ENCODE measurements at places on chromosomes 13 and 19. TPM values are rescaled to one million over a fixed set of nuclear protein-coding genes. Genes with fewer than 3 reads are reported as not detected.
A peak's percentile ranks its signal among the peaks of the same experiment; 100 is the strongest.

LRRC4B gene
- total RNA-seq, result 0.49 TPM

PDX1 gene
- not detected for total RNA-seq

DNA sequence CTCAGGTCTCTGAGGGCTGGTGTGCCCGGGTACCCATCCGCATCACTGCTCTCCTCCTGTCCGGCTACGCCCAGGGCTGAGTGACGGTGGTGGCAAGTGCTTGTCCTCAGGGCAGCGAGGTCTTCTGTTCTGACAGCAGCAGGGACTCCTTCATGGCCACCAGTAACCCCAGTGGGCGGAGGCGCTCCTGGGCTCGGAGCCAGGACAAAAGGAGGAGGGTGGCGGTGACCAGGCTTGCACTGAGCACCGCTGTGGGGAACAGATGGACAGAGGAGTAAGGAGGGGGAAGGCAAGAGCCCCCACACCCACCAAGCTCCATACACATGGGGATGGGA lies 5.8 kb downstream of the CD320 start:
- peak; percentile 73 for DNase-seq
- peaks cover 6% of the 10 kb centered on the region for H3K36me3 ChIP-seq
- H3K27me3 ChIP-seq, result no peaks in the 10 kb centered on the region
- H3K4me1 ChIP-seq, result peaks cover 11% of the 10 kb centered on the region
- no peak overlapping the region for H3K4me3 ChIP-seq

DNA sequence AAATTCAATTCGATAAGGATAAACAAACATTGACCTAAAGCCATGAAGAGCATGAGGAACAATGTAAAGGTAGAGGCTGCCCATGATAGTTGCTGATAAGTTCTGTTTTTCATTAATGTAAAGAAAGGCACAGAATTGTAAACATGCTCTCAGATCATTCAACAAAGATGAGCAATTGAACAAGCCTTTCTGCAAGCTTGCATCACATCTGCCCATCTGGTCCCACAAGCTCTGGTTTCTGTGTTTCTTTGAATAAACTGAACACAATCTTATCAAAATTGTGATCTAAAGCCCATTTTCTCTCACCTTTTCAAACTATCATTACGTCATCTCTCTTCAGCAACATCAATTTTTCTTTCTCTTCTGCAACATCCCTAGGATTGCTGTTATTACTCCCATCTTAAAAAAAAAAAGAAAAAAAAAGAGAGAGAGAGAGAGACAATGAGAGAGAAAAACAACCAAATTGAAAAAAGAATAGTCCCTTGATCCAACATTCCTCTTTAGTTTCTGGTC lies 487.2 kb upstream of the GPC6 start:
- no peaks in the 10 kb centered on the region for H3K4me1 ChIP-seq
- no peaks in the 10 kb centered on the region for H3K27me3 ChIP-seq
- no peak overlapping the region for H3K27ac ChIP-seq
- H3K4me3 ChIP-seq, result no peak overlapping the region
- no peaks in the 10 kb centered on the region for H3K36me3 ChIP-seq

All from heart right ventricle (tissue), 16 donors.